ENCODE measurements at places on chromosomes 3 and 15.

DNA sequence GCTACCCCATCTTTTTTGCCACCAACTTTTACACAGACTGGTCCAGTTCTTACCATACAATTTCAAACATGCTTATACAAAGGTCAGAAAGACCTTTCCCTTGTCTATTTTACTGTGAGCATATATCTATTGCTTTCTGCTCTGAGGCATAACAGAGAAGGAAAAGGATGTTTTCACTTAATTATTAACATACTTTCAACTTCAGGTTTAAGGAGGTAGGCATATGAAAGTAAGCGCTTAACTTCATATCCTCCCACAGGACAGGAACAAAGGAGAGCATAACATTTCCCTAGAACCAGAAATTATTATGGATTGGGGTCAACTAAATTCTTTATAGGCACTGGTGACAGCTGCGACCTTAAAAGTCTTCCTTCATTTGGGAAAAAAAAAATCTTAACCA is 1.1 kb downstream of the MYEF2 start:
- DNase-seq = no peak

DNA sequence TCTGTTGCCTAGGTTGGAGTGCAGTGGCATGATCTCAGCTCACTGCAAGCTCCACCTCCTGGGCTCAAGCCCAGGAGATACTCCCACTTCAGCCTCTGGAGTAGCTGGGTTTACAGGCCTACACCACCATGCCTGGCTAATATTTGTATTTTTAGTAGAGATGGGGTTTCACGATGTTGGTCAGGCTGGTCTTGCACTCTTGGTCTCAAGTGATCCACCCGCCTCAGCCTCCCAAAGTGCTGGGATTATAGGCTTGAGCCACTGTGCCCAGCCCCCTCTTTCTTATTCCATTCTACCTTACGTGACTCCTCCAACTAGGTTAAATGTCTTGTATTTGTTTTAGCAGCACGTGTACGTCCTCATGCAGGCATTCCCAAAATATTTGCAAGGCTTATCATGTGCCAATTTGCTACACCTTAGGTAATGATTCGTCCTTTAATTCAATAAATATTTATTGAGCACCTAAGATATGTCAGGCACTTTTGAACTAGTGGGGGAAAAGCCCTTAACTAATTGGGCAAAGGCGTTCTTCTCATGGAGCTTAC is 14.9 kb upstream of the MAGI1 start:
- DNase-seq = peak; percentile 67

DNA sequence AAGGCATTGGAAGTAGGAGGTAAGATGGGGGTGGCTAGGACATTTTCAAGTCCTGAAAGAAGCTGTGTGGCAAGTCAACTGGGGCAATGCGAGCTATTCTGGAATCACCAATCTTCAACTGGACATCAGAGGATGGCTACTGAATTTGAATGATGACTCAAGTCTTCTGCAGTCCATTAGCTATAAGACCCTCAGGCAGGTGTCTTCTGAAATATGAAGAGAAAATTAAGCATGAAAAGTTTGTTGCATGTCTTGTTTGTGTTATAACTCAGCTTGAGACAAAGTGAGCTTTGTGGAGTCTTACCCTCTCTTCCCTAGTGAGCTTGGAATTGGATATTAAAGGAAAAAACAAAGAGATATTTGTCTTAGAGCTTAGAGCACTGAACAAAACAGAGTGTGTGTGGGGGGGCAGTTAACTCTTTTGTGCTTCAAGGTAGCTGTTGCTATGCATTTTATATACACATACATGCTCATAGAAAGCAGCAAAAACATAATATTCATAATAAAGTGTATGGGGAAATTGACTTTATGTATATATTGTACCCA is 979.1 kb downstream of the MCTP2 start:
- no peak for DNase-seq

GRCh38 chr3:194888916-194889315 is 203.2 kb downstream of the FAM43A start:
- DNase-seq = no peak

DNA sequence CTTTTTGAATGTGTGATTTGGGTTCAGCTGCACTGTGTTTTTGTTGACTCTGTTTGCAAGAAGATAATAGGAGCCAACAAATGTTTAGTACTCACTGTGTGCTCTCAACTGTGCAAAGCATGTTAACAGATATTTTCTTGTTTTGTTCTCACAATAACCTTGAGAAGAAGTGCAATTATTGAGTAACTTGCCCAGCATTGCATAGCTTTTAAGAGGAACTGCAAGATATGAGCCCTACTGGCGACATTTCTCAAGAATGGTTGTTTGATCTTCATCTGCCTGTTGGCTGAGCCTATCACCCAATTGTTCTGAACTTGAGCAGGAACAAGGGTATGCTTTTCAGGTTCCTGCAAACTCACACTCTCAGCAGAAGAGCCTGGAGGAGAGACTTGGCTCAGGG is 43.4 kb upstream of the AGBL1 start:
- no peak for DNase-seq

GRCh38 chr15:95880630-95881029 is 449.9 kb upstream of the NR2F2 start:
- no peak for DNase-seq

GRCh38 chr3:47855461-47856383 is 52.8 kb downstream of the DHX30 start:
- no peak for DNase-seq

DNA sequence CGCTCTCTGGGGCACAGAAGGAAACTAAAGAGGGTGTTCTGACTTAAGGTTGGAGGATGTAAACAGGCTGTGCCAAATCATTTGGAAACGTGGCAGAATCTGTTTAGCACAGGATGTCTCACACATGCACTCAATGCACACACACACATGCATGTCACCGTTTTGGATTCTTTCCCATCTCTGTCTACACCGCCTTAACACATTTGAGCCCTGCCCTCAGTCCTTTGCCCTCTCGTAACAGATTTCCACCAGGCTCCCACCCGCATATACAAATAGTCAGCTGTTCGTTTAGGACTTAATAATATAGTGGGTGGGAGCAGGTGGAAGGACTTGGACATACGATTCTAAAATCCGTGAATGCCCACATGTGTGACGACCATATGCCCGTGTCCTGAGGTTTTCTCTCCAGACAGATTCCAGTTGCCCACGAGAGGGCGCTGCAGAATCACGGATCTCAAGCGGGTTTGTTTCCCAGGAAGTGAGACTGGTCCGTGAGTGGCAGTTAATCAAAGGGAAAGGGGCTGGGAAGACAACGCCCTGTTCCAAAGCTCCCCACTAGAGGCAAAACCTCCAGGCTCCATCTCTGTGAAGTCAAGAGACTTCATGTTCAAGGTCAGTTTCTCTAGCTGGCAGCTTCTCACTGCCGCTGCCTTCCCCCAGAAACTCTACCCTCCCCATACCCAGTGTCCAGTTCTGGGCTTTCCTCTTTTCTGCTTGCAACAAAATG is 44.5 kb downstream of the NOX5 start:
- peak; percentile 96 for DNase-seq

- DNase-seq = peak; percentile 43
These were observed 36.8 kb upstream of the SSUH2 start for GRCh38 chr3:8681349-8681748.

GRCh38 chr3:58508437-58508836 is 16.5 kb downstream of the KCTD6 start:
- DNase-seq = no peak

DNA sequence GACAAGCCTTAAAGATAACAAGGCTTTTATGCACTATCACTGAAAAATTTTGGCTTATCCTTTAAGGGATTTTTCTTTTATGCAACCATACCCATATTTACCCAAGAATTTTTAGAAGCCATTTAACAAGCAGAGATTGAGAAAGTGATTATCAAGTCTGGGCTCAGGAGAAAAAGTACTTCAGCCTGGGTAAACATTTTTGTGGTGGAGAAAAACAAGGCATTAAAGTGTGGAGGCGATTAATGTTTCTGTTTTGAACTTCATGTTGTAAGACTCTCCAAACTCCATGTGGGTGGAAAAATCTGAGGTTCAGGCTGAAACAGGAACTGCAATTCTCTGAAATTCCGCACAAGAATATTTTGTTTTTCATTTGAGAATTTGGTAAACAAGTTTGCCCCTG is 260.4 kb upstream of the KCNMB2 start:
- no peak for DNase-seq

DNA sequence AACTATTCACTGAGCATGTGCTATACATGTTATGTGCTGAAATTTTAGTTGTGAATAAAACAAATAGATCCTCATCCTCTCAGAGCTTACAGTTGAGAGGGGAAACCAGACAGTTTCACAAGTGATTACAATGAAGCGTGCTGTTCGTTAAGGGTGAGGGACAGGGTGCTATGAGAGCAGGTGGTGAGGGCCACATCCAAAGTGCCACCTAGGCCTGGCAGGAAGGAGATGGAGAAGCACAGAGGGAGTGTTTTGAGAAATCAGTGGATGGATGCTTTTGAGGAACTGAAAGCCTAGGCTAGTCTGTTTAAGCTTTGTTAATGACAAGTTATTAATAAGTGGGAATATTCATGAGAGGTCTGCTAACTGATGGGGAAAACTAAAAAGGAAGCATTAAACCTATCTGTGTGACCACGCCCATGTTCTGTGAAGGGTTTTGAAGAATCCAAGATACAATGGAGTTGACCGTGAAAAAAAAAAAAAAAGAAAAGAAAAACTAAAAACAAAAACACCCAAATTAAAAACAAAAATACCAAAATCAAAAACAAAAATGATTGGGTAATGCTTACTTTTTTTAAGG is 7.3 kb downstream of the MCTP2 start:
- no peak for DNase-seq

DNA sequence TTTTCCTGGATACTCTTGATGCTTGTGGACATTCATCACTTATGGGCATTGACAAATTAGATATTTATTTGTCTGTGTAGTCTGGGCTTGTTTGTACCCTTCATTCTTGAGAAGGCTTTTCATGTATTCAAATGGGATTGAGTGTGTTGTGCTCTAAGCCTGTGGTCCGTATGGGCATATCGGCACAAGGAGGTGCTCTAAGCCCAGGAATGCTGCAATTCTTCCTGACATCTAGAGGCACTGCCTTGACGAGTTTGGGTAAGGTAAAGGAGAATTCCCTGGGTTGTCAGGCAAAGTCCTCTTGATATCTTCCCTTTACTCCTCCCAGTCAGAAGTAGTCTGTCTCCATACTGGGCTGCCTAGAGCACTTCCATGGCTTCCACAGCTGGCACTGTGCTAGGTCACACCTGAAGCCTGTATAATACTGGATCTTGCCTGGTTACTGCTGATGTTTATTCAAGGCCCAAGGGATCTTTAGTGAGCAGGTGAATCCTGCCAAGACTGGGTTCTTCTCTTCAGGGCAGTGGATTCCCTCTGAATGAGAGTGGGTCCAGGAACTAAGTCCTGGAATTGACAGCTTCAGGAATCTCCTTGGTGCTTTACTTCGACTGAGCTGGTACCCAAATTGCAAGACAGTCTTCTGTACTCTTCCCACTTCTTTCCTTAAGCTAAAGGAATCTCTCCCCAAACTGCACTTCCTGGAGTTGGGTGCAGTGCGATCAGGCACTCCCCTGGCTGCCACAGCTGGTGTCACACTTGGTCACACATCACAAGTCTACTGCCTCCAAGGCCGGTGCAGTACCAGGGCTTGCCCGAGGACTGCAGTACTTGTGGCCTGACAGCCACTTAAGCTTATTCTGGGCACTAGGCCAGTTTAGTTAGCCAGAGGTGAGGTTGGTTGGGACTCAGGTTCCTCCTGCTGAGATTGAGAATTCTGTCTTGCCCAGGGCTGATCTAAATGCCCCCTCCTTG is 46.0 kb downstream of the GALK2 start:
- DNase-seq = peak; percentile 29

DNA sequence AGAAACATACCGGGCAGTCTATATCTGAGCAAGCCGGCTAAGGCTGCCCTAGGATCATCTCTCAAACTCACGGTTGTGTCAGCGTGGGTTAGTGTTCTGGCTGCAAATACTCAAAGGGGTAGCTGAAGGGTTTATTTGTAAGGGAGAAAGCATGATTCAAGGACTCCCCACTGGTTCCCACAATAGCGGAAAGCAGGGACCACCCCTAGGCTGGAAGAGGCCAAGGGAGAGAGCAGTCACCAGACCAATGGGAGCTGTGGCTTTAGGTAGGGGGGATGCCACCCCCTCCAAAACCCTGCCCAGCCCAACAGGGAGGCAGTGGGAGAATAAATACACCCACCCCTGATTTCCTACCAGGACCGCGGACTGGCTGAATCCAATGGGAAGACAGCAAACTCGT is 7.3 kb upstream of the LMCD1 start:
- no peak for DNase-seq

DNA sequence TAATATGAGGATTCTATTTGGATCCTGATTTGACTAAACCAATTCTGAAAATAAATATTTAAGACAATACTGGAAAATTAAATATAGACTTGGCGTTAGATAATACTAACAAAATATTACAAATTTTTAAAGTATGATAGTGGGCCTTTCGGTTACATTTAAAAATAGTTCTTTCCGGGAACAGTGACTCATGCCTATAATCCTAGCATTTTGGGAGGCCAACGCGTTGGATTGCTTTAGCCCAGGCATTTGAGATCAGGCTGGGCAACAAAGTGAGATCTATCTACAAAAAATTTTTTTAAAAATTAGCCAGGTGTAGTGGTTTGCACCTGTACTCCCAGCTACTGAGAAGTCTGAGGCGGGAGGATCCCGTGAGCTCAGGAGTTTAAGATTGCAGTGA is 30.3 kb upstream of the GADL1 start:
- no peak for DNase-seq

DNA sequence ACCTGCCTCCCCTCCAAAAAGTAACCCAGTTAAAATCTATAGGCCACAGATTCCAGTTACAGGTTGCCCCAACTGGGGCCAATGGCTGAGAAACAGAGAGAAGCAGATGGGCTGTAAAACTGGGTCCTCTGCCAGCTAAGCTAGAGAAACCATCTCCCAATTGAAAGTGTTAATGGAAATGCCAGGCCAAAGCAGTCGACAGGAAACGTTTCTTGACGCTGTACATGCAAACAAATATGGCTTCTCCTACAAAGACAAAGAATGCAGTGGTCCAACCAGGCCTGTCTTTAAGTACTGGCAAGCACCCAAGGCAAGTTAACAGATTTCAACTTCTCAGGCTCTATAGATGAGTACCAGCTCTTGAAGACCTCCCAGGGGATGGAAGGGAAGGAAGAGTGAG is 71.3 kb downstream of the MAGI1 start:
- no peak for DNase-seq

DNA sequence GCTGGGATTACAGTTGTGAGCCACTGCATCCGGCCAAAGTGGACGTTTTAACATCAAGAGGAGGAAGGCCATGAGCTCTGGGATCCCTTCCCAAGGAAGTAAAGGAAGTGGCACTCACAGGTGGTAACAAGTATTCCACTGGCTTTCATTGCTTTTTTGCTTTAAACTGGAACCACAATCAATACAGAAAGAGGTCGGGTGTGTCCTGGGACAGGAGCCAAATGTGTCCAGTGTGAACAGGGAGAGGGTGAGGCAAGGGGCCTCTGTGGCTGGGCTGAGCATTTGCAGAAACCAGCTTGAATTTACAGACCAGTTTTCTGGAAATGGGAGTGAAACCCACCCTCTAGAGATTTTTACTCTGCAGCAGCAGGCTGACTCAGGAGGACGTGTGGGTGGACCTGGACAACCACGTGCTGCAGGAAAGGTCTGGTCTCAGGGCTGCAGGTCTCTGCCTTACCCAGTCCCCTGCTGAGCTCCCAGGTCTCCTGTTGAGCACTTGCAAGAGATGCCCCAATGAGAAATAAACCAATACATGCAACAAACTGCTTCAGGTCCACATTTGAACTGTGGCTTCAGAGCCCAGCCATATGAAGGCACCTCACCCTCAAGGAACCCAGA is 42.8 kb upstream of the TMEM115 start:
- DNase-seq = no peak
